ENCODE measurements at places on chromosomes 16 and 17.

DNA sequence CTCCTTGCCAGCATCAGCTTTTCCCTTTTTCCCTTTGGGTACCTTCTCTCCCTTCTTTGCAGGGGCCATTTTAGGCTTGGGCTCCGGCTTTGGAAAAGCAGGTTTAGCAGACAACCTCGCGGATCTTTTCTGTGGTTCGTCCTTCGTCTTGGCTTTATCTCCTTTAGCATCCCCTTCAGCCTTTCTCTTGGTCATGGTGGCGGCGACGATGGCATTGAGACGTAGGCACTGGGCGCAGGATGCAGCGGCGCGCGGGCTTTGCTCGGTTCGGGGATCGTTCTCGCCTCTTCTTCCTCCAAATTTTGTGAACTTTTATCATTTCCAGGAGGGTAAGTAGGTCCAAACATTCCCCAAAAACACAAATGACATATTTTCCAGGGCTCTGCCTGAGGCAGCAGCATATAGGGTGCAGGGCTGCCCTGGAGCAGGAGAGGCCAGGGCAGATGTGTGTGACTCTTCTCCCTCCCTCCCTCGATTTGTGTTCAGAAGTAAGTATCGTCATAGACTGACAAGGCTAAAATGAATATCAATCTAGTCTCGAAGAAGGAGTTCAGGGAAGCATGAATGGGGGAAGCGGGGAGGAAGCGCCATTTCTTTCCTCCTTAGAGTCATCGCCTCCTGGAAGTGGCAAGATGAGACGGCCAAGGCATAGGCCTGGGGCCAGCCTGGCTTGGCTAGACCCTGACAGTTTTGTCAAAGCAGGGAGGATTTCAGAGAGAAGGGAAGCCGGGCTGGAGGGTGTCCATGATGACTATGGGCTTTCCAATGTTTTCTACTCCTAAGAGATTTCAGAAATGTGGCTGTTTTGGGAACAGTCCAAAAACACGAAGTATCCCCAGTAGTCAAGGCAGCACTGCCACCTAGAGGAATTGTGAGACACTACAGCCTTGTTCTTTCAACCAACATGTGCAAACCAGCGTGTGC is 13.2 kb downstream of the CHCT1 start:
- DNase-seq: peak; percentile 68

DNA sequence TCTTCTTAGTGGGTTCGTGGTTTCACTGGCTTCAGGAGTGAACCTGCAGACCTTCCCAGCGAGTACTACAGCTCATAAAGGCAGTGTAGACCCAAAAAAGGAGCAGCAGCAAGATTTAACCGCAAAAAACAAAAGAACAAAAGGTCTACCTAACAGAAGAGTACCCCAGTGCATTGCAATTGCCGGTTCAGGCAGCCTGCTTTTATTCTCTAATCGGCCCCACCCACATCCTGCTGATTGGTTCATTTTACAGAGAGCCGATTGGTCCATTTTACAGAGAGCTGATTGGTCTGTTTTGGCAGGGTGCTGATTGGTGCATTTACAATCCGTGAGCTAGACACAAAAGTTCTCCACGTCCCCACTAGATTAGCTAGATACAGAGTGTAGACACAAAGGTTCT is 2.0 kb upstream of the ARRB2 start:
- no peak for DNase-seq

DNA sequence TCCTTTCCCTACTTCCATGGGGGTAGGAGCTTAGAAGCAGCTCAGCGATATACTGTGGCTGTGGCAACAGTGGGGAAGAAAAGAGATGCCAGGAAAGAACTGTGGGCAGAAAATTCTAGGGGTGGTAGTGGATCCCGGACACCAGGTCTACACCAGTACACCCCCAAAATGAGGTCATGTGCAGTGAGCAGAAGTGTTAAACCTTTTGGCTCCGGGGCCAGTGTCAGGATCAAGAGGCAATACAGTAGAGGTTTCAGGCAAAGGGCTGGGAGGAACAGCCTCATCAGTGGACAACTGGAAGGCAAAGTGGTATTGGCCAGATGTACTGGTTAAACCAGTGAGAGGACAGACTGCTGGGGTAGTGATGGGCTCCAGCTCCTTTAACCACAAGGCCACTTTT is 163.1 kb upstream of the CCL2 start:
- no peak for DNase-seq

GRCh38 chr16:71893888-71894228 is 1.5 kb upstream of the IST1 start:
- DNase-seq: no peak

DNA sequence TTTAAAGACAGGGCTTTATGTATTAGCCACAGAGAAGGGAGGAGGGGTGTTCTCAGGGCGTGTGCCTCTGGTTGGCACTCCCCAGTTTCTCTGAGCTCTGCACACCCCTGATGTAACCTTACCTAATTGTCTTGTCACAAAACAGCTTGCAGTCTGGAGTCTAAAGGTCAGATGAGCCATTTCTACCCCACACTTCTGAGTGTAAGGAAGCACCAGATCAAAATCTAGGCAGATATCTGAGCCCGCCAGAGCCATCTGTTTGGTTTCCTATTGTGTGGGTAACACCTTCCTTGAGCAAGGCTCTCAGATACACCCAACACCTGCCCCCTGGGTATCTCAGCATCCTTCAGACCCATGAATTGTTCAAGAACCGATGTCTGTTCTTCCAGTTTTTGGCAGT is 15.5 kb downstream of the CDH1 start:
- no peak for DNase-seq
